MM.1S (cell line): ENCODE measurements at places on chromosomes 6 and 20.

- DNase-seq, result peak; percentile 11
These were observed 320.1 kb upstream of the FKBP1C start for GRCh38 chr6:62891065-62891647.

- DNase-seq, result no peak
These were observed 66.5 kb downstream of the WDR27 start for GRCh38 chr6:169635345-169635744.

- no peak for DNase-seq
These were observed 54.9 kb downstream of the BCAS1 start for GRCh38 chr20:54015496-54015895.

GRCh38 chr6:87914637-87915395, 132.8 kb upstream of the SPACA1 start:
- DNase-seq, result peak; percentile 39

DNA sequence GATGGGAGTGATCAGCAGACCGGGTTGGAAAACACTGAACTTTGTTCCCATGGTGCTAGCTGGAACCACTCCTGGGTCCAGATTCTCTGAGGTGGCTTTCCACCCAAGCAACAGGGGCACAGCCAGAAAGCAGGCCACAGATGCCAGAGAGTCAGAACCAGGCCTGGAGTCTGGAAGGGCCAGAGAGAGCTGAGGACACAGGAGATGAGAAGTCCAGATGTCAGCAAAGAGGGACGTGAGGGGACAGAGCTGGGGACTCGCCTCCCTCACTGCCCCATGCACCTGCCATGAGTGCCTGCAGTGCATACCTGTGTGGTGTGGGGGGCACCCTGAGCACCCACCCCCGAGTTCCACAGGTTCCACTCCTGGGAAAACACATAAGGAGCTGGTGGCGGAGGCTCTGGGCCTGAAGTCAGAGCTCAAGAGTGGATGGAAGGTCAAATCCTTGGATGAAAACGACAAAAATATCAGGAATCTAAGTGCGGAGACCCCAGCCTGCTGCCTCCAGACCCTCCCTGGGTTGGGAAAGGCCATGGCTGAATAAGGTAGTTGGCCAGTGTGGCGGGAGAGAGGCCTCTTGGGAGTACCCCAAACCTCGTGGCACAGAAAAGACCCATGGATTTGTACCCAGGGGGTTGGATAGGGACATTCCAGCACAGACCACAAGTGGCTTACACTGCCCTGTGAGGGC, 224.2 kb downstream of the SYNDIG1 start:
- DNase-seq, result no peak

DNA sequence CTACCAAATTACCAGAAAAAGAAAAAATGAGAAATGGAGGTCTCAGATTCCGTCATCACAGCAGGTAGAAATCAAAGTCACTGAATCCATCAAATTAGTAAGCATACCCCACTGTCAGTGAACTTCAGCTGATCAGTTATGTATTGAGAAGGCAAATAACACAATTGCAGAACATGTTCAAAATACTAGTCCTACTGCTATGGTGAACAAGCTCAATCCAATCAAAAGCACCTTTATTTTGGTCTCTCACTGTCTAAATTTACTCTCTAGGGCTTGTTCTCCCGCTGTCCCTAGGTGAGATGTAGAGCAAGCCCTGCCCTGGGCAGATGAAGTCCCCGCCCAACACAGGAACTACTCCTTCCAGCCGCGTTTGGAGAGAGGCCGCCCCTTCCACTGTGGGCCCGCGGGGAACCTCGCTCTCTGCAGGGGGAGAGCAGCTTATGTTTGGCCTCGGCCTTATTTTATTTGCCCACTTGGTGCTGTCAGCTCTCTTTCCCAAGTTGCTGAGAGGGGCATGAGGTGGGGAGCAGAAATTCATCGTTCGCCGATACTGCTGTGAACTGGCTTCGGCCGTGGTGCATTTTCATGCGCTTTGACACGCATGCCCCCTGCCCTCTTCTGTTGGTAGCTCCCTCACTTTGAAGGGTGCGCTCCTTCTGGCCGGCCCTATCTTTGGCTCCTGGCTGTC, 14.3 kb upstream of the MAP1LC3A start:
- DNase-seq, result no peak

- DNase-seq, result no peak
These were observed 4.9 kb downstream of the LAMA4 start for GRCh38 chr6:112249489-112249888.

- DNase-seq, result no peak
These were observed 7.3 kb upstream of the FLRT3 start for GRCh38 chr20:14344746-14345145.

DNA sequence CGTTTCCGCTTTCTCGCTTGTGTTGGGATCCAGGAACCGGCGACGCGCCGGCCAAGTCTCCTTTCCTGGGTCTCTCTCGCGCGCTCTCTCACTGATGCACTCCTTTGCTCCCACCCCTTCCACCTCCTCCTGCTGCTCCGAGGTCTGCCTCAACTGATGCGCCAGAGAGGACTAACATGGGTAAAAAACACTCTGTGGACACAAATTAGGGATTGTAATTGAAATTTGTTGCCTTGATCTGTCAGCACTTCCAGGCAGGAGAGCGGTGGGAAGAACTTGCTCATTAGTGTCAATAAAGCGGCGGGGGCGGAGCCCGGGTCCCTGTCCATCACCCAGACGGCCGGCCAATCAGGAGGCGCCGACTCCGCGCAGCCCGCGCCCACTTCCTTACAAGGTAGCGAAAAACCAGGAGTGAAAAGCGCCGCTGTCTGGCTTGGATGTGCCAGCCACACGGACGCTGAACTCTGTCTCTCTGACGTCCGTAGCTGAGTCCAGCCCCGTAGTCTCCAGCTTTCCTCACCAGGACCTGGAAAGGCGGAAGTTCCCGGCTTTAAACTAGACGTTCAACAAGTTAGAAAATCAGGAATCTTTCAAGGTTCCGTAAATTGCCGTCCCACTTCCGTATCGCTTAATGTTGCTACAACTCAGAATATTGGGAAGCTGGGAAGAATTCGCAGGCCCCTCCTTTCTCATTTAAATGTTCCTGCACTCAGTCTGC, at the start of gene TBX18:
TSS of gene TBX18 (minus strand) at position 267 of the 718 bp plus-strand sequence. CDS start 417 bp downstream, outside the sequence.
- DNase-seq, result no peak

GRCh38 chr20:48176139-48176538, 390.9 kb upstream of the SULF2 start:
- no peak for DNase-seq

- no peak for DNase-seq
These were observed 5.7 kb downstream of the NT5E start for GRCh38 chr6:85455471-85456026.

- no peak for DNase-seq
These were observed 100.7 kb downstream of the ANKRD60 start for GRCh38 chr20:58127701-58128111.

DNA sequence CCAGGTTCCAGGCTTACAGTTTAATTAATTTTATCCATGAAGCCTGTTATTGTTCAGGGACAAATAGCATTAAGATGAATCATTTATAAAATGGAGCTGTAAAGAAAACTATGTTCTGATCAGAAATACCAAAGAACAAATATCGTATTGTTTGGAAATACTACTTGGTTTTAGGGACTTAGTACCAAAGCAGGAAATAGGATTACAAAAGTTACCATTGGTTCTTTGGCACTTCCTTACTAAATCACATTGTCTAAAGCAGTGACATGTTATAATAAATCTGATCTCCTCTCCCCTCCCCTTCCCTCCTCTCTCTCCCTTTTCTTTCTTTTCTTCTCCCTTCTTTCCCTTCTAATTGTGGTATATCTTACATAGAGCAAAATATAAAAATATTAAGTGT, 29.6 kb downstream of the CRYBG1 start:
- no peak for DNase-seq

DNA sequence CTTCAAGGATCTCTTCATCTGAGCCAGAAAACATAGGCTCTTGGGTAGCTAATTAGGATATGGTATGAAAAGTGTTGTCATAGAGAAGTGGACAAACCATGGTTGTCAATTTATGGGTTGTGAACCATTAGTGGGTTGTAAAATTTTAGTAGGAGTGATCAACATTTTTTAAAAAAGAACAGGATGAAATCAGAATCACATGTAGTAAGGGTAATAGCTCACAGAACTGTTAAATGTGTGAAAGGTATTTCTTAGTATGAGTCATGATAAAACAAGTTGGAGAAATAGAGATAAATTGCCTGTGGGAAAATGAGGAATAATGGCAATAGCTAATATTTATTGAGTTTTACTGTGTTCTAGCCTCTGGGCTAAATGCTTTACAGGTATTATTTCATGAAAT, 113.4 kb downstream of the MAP3K4 start:
- no peak for DNase-seq

- no peak for DNase-seq
These were observed 51.7 kb downstream of the MARCKS start for GRCh38 chr6:113908801-113909200.

- no peak for DNase-seq
These were observed 51.1 kb downstream of the TCP11 start for GRCh38 chr6:35089935-35090505.

DNA sequence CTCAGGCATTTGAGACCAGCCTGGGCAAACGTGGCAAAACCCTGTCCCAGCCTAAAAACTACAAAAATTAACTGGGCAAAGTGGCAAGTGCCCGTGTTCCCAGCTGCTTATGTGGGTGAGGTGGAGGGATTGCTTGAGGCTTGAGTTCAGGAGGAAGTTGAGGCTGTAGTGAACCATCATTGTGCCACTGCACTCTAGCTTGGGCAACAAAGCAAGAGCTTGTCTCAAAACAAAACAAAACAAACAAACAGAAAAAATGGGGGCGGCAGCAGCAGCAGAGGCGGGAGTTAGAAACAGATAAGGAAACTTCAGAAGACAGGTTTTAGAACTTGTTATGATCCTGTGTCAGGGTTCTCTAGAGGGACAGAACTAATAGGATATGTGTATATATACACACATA, 49.0 kb downstream of the SCAF8 start:
- no peak for DNase-seq
